ENCODE measurements at places on chromosomes 5 and 9.

GRCh38 chr5:145204743-145205142 is 630.4 kb downstream of the PRELID2 start:
- no peak for DNase-seq

DNA sequence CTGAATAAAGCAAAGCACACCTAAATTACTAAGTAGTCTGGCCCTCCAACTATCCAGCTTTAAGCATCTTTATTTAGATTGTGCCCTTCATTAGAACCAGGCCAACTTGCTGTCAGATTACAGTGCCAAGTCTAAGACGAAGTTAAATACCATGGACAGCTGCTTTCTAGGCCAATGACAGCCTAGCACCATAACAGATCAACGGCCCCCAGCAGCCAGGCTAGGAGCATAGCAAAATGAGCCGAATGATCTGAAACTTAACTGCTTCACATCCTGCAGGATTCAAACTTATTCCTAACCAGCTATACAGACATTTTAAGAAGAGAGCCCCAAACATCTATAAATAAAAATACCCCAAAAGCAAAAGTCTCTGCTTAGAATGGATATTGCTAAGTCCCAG is 6.8 kb downstream of the SLC24A2 start:
- no peak for DNase-seq

DNA sequence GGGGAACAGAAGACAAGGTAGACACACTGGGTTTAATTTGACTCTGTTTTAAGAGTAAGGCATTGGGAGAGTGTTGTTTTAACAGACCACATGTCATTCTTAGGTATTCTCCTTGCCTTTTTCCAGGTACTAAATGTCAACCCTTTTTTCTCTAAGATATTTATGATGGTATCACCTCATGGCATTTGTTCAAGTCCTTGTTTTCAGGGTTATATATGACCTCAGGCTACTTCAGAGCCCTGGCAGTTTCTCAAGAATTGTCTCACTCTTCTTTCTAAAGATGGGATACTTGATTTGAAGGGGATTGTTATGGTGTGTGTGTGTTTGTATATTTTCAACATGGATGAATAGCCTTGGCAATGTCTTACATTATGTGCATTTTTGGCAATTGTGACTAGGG is 131.1 kb upstream of the ACTBL2 start:
- no peak for DNase-seq

DNA sequence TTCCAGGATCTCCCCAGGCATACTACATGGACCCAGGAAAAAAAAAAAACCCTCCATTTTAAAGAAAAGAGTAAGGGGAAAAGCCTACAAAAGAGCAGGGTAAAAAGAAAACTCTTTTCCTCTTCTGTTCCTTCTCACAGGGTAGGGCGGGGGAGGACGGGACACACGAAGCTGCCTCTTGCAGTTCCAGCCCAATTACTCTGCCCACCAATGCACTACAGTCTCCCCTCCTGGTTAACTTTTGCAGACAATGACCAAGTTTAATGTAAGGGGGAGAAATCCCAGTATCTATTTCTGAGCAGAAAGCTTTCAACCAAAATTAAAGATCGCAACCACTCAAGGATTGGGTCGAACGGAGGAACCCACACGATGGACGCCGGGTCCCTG is 1.3 kb downstream of the BRD3 start:
- DNase-seq: peak; percentile 58

- no peak for DNase-seq
Observed at GRCh38 chr9:68738358-68738757, 33.3 kb downstream of the PIP5K1B start.

GRCh38 chr5:147675168-147675567 is 107.4 kb downstream of the JAKMIP2 start:
- no peak for DNase-seq

- no peak for DNase-seq
Observed at GRCh38 chr5:11013793-11014192, 252.8 kb upstream of the DAP start.

DNA sequence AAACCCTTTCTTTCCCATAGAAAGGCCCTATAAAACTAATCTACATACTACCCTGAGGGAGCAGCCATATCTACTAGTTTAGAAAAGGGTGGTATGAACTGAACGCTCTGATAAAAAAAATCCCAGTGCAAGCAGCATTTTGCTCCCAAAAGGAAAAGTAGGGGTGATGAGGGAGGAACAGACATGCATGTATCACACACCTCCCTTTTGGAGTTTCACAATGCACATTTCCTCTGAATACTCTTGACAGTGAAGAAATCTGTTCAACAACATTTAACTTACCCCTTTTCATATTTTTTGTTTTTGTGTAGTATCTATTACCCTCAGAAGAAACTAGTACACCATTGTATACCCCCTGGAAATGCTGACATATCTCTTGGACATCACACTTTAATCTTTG is 411.4 kb downstream of the MAT2B start:
- DNase-seq: no peak

DNA sequence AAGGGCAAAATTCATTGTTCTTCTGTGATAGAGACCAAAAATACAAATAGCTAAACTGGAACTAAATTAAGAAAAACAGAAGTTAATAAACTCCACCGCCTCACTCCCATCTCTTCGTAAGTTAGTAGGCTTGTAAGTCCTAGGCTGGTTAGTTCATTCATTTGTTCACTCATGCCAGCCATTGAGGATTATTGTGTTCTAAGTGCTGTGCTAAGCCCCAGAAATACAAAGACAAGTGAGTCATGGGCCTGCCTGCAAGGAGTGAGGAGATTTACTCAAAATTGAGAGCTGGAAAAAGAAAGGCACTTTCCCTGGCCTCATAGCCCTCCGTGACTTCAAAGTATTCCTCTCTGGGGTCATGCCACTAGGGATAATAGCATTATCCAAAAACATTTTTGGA is 8.5 kb downstream of the DOCK8 start:
- DNase-seq: no peak

- DNase-seq: no peak
Observed at GRCh38 chr9:105637787-105638395, 24.4 kb upstream of the TAL2 start.

- no peak for DNase-seq
Observed at GRCh38 chr9:93859431-93860215, 95.5 kb downstream of the BARX1 start.

DNA sequence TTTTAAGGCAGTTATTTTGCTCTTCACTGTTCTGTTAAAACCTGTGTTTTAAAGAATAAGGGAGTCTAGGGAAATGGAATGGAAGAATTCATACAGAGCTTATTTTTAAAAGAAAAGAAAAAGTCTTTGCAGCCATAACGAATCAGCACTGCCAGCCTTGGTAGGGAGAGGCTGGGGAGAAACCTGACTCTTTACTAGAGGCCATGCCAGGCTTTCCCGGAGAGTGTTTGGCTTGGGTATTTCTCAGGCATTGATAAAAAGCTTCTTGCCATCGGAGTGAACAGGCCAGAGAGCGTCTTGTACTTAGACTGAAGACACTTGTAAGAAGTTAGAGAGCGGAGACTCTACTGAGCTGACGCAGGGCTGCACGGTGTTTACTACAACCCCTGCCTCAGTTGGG is 72.7 kb upstream of the NFIL3 start:
- DNase-seq: no peak

DNA sequence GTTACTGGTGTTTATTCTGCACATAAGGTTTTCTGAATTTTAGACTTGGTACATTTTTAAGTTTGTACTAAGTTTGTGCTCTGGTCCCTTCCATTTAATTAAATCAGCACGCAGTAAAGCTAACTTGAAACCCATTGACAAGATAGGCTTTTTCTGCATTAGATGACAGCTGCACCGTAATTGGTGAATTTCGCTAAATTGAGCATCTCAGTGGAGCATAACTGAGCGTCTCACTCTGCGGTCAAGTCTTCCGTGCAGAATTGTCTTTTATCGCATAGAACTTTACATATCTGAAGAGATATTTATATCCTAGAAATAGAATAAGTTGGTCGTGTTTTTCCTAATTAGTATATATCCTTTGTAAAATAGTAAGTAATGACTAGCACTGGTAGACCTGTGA is 4.1 kb downstream of the SUB1 start:
- no peak for DNase-seq

DNA sequence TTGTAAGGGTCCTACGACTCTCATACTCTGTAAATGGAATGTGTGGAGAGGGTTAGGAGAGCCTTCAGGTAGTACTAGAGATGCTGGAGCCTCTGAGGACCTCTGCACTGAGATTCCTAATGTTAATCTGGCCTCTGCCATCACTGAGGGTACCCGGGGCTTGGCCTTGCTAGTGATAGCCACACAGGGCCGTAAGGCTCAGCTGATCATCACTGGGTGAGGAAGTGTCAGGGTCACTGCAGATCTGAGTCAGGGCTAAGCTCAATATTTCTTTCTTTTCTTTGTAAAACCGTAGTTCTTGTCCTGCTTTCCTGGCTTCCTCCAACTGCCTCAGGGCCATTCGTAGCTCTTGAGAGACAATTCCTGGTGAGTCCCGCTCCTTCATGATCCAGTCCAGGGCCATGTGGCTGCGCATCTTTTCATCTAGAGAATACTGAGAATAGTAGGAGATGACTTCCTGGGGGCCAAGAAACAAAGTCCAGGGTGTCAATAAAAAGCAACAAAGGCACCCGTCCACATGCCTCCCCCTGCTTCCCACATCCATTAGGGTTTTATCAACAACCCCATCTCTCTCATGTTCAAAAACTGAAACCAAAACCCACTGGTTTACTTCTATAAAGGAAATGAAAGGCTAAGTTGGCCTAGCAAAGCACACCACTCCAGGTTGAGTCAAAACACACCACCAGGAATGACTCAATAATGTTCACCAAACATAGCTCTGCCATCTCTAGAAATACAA is 47.7 kb downstream of the LIX1 start:
- no peak for DNase-seq

DNA sequence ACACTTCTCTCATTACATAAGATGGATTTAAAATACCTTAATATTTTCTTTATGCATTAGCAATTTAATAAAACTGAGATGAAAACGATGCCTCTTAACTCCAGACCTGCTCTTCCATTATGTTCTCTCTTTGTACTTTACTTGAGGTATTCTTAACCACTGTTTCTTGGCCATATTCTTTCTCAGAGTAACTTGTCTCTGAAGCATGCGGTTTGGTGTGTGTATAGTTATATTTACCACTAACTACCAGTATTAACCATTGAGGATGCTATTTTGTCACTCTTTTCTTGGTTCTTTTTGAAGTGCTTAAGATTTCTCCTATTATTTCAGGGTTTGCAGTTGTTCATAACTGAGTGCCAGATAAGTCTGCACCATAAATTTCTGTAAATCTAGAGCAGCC is 17.9 kb downstream of the TMEM167A start:
- no peak for DNase-seq

- no peak for DNase-seq
Observed at GRCh38 chr5:18507114-18507513, 872.9 kb downstream of the TAF11L14 start.

DNA sequence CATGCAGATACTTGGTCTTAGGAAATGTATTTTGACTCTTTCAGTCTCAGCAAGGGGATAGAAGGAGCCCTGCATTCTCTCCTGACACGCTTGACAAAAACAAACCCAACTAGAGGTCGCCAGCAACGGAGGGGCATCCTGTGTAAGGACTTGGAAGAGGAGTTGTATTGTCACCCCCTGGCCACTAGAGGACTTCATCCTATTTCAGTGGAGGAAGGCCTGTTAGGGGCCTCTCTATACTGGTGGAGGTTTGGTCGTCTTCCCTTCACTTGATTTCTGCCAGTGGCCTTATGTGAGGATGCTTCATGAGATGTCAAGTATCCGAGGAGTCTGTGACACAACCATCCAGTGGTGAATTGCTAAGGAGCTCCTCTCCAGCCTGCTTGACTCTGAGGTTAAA is 122.8 kb upstream of the STC2 start:
- no peak for DNase-seq

DNA sequence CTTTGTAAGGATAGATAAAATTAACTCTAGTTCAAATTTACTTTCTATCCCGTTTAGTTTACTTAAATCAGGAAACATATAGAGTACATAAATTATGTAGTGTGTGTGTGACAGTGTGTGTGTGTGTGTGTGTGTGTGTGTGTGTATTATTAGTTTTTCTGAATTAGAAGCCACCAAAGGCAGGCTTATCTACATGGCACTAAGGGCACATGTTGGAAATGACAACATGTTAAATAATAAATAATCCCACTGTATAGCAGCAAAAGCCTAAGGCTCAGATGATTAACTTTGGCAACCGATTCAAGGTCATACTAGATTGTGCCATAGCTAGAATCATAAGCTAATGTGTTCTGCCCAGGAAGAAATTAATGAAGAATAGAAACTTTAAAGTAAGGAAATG is 54.6 kb downstream of the MEGF9 start:
- DNase-seq: no peak

GRCh38 chr9:122468735-122469134 is 9.0 kb downstream of the OR1J1 start:
- DNase-seq: peak; percentile 78

- DNase-seq: no peak
Observed at GRCh38 chr9:81741103-81741502, 51.8 kb upstream of the TLE1 start.

- peak; percentile 59 for DNase-seq
Observed at GRCh38 chr5:177478711-177479646, 5.5 kb upstream of the DBN1 start.

- DNase-seq: no peak
Observed at GRCh38 chr9:85575868-85576267, 165.9 kb downstream of the AGTPBP1 start.

GRCh38 chr5:170740551-170741205 is 42.8 kb upstream of the GABRP start:
- DNase-seq: no peak

DNA sequence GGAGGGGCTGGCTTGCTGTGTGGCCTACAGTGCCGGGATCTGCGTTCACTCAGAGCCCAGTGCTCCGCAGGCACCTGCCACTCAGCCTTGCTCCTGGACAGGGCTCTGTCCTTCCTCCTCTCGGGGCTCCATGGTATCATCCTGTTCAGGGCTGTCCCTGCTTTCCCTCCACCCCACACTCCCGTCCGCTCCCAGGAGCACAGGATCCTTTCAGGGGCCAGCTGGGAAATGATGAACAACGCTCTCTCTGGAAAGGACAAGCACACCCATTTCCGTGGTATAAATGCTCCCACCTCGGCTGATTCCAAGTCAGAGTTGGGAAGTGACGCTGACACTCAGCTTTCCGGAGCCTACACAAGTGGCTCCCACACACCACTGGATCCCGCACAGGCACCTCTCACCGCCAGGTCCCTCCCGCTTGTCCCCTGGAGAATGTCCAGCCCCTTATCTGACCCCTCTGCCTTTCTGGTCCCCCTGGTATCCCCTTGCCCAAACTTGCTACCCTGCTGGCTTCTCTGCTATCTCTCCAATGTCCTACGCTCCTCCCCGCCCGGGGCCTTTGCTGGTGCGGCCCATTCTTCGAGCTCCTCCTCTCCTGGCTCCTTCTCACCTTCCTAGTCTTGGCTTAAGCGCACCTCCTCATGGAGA is 21.3 kb downstream of the HMCN2 start:
- DNase-seq: no peak
